ENCODE measurements at places on chromosomes 5 and 9.
A peak's percentile ranks its signal among the peaks of the same experiment; 100 is the strongest.

GRCh38 chr9:16871336-16872151, 1.1 kb upstream of the BNC2 start:
- DNase-seq: peak; percentile 68

DNA sequence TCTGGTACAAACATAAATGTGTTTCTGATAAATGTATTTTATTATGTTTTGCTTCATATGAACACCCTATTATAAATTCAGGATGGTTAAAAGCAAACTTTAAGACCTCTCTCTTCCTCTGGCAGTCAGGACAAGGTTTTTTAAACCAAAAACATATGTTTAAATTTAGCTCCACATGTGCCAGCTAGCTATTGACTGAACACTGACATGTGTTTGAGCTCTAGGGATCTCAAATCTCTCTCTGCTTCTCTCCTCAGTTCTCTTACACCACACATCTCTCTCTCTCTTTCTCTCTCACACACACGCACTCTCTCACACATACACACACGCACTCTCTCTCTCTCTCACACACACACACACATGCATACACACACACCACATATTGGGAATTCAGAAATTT, 150.1 kb upstream of the RFX3 start:
- DNase-seq: no peak

GRCh38 chr9:91884153-91884552, 65.9 kb downstream of the ROR2 start:
- DNase-seq: no peak

DNA sequence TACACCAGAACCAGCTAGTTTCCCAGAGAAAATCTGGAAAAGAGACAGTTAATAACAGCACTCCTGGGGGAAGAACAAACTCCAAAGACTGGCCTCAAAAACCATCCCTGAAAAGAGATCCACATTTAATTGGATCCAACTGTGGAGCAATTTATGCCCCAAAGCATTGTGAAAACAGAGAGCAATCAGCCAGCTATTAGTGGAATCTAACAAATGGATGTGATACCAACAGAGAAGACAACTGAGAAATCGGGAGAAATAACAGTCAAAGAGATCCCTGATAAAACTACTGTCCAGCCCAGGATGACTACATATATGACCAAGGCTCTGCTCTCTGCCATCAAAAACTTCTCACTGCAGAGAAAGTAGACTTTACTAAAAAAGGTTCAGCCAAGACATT, 40.5 kb upstream of the TRIO start:
- no peak for DNase-seq

DNA sequence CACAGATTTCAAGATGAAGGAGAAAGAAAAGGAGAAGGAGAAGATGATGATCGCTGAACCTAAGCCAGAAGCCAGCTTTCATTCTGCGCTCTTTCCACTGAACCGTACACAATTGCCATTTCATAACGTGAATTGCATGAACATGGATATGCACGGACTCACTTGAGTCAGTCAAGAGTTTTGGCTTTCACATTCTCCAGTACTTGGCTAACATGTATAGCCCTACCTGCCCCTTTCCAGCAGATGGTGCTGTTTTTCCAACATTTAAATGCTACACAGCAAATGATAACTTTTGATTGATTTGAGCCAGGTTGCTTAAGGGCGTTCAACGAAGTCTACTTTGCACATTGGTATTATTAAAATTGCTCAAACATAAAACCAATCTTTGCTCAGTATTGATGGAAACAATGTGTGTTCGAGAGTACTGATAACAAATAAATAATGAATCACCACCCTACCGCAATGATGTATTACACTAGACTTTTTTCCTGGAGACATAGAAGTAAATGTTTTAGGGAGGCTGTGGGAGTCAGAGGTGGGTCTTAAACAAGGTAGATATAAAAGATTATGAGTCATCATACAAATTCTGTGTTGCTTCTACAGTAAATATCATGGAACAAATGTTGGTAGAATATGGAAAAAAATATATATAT, 196.4 kb downstream of the TRPM3 start:
- DNase-seq: peak; percentile 66

GRCh38 chr5:173242079-173242478, 7.1 kb upstream of the NKX2-5 start:
- DNase-seq: no peak

DNA sequence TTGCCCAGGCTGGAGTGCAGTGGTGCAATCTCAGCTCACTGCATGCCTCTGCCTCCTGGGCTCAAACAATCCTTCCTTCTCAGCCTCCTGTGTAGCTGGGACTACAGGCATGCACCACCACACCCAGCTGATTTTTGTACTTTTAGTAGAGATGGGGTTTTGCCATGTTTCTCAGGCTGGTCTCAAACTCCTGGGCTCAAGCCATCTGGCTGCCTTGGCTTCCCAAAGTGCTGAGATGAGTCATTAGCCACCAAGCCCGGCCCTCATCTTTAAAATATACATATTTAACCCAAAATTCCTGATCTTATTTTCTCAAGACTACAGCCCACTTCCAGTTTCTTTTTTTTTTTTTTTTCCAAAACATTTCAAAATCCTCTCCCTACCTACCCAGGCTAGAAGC, 31.7 kb upstream of the MINAR2 start:
- DNase-seq: no peak

DNA sequence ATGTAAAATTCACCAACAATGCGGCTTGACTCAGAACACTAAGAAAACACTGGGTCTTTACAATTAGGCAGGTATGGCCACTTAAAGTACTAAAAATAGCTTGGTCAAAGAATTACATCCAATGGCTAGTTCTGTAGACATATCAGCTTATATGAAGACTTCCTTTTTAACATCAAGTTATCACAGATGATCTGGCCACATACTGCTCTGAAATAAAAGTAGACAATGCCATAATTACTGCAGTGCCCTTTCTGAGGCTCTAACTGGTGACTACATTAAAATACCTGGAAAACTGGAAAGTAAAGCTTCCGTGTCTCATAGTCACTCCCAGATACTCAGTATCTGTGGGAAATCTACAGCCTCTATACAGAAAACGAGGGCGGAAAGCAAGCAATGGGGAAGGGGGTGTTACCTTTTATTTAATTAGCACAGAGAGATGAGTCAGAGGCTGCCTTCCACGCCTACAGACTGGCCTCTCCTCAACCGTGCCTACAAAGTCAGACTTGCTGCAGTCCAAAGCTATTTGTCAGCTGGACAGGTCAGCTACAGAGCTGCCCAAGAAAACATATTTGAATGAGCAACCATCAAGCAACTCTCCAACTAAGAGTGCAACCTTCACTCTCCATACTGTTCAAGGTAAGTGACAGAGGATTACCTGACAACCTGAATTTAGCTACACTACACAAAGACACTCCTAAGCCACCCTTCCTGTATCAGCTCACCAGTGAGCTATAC, 8.7 kb downstream of the SERINC5 start:
- DNase-seq: no peak

DNA sequence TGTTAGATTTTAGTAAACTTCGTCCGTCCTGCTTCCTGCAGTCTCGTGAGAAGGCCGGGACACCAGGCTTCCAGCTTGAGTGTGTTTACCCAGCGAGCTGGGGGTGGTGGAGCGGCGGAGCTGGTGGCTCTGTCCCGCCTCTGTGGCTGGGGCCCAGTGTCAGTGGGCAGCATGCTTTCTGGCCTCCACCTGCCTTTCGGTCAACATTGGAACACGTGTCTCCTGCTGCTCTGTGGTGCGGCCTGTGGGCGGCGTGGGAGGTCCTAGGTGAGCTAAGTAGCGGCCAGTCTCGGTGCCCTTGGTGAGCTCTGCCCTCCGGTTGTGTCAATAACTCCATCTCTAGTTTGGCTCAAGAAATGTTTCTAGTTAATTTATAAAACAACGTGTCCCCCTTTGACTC, 125.9 kb downstream of the GADD45G start:
- no peak for DNase-seq
